ENCODE measurements at places on chromosomes 12 and 14. TPM values are rescaled to one million over a fixed set of nuclear protein-coding genes. Genes with fewer than 3 reads are reported as not detected.

GRCh38 chr12:64780132-64780530, 20.9 kb upstream of the GNS start:
- DNase-seq: no peak

GRCh38 chr12:121013715-121014114, 2.6 kb downstream of the C12orf43 start:
- no peak for DNase-seq

The ERO1A gene
- 15.3 TPM for total RNA-seq

The PTPRB gene
- 38.1 TPM for total RNA-seq

The PLEK2 gene
- not detected for total RNA-seq

Measured in Right ventricle myocardium inferior (tissue), 1 donor.